Esophagus mucosa (tissue), 1 donor: ENCODE measurements at places on chromosomes 1 and 21. TPM values are rescaled to one million over a fixed set of nuclear protein-coding genes. Genes with fewer than 3 reads are reported as not detected.

DNA sequence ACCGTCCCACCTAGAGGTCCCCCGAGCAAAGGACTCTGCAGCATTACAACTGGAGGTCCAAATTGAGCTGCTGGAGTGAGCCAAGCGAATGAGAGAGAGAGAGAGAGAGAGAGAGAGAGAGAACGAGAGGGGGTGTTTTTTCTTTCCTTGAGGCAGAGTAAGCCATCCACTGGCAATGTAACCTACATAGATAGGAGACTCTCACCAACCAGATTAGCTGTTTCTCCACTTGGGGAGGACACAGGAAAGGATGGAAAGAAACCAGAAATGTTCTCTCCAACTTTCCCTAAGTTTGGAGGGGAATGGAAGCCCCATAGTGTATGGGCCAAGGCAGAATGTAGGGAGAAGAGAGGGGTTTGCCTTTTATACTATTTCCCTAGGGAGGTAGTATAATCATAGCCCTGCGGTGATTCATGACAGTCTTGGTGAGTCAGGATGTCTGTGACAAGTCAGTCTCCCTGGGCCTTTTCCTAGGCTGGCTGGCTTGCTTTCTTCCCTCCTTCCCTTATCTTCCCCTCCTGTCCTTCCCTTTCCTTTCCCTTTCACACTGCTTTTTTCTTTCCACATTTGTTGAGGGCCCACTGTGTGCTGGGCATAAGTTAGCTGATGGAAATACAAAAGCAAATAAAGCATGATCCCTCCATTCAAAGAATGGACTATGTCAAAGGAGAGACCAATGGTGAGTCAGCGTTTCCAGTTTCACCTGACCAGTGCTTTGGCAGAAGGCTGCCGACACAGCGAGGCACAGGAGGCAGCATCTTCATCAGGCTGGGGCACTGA is 7.1 kb downstream of the FNDC7 start:
- ATAC-seq, result peak; percentile 87

- no peak for ATAC-seq
These were observed 168.4 kb downstream of the ZZZ3 start for GRCh38 chr1:77513839-77514763.

DNA sequence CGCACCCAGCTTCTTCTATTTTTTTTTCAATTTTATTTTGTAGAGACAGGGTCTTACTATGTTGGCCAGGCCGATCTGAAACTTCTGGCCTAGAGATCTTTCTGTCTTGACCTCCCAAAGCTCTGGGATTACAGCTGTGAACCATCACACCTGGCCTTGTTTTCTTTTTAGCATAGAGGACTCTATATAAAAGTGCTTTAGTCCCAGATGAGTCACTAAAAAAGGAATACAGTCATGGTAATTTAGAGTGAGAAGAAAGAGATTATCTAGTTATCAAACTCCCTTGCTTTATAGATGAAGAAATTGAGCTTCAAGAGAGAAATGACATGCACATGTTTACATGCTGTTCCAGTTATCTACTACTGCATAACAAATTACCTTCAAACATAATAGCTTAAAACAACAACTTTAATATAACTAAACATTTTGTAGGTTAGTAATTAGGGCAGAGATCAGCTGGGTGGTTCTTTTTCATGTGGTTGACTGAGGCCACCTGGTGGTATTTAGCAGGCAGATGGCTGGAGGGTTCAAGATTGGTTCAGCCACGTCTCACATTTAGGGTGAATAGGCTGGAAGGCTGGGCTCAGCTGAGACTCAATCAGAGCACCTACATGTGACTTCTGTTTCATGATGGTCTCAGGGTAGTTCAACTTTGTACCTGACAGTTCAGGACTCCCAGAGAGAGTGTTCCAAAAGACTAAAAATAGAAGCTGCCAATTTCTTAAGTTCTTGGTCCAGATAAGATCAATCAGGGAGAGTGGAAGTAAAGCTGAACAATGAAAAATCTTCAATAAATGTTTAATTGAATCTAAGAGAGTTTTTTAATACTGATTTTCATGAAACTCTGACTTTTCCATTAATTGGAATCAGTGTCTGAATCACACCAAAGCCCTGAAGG is 16.9 kb upstream of the MTF2 start:
- ATAC-seq, result peak; percentile 73

GRCh38 chr1:47967864-47968555 is 29.2 kb downstream of the TRABD2B start:
- no peak for ATAC-seq

DNA sequence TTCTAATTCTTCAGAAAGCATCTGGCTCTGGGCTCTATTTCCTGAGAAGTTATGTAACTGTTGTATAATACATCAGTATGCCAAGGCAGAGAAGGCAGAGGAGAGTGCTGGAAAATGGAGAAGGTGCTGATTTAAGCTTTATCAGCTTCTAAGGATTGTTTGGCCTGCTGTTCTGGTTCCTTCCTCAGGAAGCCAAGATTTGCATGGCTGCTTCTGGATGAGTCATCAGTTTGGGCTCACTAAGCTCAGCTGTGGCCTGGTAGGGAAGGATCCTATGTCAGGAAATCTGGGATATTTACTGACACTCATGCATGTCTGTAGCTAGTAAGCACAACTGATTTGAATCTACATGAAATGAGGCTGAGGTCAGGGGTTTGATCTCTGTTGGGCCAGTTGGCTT is 73.2 kb upstream of the ADGRL4 start:
- ATAC-seq, result peak; percentile 56

GRCh38 chr1:235553112-235553551 is 48.9 kb upstream of the B3GALNT2 start:
- peak; percentile 71 for ATAC-seq

DNA sequence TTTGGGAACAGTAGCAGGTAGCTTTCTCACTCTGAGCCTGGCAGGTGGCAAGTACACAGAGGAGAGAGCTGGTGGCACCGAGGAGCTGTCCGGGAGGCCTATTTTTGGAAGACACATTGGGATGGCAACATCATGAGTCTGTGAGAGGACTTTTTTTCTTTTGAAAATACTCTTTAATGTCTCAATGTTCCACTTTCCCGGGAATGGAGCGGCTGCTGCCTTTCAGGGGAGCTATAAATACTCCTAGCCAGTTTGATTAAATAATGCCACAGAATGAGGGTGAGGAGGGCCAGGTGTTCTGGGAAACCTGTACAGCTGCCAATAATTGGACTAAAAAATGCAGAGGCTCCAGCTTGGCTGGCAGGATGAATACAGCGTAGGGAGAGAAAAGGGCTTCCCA is 93.3 kb upstream of the COG2 start:
- ATAC-seq, result no peak

- ATAC-seq, result no peak
These were observed 271.1 kb downstream of the PTPRC start for GRCh38 chr1:198909973-198910372.

DNA sequence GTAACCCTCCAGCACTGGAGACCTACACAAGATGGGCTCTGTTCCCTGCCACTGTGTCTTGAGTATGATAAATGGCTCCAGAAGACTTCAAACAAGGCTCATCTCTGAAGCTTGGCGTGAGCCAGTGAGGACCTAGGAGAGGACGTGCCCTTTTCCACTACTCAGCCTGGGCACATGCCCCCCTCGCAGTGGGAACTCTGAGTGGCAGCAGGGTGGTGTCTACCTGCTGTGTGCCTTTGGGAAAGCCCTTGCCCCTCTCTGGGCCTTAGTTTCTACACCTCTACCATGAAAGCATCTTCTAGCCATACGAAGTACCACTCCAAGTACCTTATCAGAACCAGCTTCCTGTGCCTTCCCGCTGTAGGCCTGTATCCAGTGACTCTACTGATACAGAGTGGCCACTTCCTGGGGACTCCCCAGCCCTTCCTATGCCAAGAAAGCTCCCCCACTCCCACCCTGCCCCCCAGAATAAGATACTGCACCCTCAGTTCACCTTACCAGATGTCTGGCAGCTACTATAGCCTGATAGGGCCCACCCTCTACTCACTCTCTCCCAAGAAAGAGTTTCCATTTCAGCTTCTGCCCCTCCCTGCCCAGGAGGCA is 3.1 kb upstream of the MOB3C start:
- ATAC-seq, result no peak

DNA sequence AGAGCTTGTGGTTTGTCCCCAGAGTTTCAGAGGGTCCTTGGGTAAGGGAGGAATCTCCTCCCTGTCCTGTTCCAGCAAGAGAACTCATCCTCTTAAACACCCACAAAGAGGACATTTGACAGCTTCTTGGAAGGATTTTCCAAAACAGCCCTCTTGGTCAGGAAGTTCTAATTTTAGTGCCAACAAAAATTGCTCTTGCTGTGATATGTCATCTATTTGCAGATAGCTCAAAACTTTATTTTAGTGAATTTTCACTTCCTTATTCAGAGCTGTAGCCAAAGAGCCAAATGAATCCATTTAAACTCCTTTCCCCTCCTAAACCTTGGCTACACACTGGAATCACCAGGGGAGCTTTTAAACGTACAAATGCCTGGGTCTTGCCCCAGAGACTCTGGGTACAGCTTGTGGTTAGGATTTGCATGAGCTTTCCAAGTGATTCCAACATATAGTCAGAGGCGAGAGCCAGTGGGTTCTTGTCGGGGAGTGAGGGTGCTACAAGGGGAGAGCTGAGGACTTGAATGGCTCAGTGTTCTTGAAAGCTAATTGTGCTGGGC is 11.8 kb upstream of the RASSF5 start:
- no peak for ATAC-seq

GRCh38 chr1:59142311-59143132 is 154.4 kb upstream of the FGGY start:
- ATAC-seq, result no peak

DNA sequence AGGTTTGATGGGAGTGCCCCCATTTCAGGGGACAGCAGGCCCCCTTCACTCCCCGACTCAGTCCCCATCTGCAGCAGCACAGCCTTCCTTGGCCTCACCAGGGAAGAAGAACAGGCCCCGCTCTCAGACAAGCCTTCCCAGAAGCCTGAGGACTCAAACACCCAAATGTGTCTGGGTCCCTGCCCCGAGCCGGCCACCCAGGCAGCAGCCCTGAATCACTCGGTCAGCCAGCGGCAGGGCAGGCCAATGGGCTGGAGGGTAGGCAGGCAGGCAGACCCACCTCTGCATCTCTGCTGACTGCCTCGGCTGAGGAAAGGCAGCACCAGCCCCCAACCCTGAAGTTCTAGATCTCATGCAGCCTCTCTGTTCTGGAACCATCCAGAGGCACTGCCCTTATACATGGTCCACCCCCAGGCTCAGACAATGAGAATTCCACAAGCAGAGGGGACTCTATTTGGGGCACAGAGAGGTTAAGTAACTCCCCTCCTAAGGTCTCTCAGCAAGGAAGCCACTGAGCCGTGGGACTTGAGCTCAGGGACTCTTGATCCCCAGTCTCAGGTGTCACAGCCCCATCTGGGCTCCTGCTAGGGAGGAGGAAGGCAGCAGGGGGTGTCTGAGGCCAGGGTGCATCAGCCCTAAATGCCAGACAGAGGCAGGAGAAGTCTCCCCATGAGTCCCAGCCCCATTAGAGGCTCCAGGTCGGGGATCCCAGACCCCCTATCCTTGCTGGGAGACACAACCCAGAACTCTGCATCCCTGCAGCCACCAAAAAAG is 33.2 kb upstream of the RUNX3 start:
- no peak for ATAC-seq

- ATAC-seq, result no peak
These were observed 1.4 kb downstream of the MATN1 start for GRCh38 chr1:30721812-30722537.

- ATAC-seq, result no peak
These were observed 41.6 kb downstream of the ARHGEF16 start for GRCh38 chr1:3495776-3496745.

DNA sequence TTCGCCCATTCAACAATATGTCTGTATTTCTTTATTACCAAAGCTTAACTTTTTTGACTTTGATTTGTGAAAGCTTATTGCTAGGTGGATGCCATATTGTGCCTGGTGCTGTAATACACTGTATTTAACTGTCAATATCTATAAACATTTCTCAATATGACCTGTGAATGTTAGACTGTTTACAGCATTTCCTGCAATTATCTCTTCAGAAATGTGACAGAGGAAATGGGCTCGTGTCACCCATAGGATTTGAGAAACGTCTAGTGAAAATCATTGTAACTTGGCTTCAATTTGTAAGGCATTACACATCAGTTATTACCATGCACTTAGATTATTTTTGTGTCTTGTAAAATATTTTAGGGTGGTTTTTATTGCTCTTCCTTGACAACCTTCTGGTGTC is 237.8 kb upstream of the ADGRL2 start:
- no peak for ATAC-seq

- peak; percentile 31 for ATAC-seq
These were observed 36.0 kb downstream of the PABPC4 start for GRCh38 chr1:39540504-39541031.

DNA sequence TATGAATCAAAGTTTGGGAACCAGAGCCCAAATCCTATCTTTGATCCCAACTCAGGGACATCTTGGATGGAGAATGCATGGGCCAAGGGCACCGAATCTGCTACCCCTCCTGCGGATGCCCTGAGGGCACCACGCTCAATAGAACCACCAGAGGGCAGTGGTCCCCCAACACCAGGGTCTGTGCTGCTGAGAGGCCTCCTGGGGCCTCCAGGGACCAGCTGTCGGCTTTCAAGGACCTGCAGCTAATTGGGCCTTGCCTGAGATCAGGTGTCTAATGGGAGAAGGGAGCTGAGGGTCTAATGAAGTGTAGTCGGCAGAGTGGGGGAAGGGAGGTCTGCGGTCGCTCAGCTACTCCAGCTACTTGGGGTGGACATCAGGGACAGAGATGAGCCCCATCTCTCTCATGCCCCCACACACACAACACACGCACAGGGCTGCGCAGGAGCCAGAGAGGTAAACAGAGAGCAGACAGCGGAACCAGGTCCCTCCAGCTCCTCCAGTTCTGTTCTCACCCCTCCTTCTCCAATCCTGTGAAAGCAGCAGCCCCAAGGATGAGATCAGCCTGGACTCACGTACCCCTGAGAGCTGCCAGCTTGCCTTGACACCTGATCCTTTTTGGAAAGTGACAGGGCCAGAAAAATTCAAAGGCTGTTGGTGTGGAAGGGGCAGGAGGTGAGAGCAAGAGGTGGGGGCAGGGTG is 34.9 kb upstream of the PPP1R15B start:
- ATAC-seq, result no peak

DNA sequence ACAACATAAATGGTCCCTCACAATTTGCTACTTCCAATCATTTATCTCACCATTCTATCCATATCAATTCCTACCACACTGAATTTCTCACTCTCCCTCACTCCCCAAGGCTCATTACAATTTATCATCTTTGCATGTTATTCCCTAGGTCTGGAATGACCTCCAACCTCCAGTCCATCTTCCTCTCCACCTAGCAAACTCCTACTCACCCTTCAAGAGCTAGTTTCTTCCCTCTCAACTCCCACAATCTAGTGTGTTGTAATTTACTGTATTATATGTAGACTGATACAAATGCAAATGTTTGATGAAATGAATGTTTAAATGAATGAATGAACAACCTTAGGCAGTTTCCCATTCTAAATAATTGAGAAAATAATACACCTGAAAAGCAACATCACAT is 3.6 kb downstream of the TUT4 start:
- no peak for ATAC-seq

- no peak for ATAC-seq
These were observed 46.5 kb downstream of the OLFML3 start for GRCh38 chr1:114025609-114026401.

GRCh38 chr1:58340185-58340584 is 206.3 kb downstream of the OMA1 start:
- no peak for ATAC-seq

CELA2A gene
- total RNA-seq, result 0.36 TPM

ASAP3 gene
- 31.5 TPM for total RNA-seq

ZNF496 gene
- total RNA-seq, result 6.8 TPM
